ENCODE measurements at places on chromosomes 7 and 10.

DNA sequence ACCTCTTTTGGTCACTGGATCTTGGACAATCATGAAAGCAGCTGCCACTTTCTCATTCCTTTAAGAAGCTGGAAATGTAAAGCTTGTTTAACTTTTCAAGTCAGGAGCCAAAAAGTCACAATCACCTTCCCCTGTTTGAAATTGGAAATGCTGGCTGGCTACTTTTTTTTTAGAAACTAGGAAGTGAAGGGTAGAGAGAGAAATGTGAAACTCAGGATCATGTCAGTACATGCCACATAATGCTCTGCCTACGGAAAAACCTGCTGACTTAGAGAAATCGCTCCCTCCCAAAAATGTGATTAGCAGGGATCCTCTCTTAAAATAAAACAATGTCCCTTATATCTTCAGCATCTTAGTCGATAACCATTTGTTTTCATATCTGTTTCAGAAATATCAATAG lies 188.4 kb upstream of the C7orf33 start:
- DNase-seq, result no peak

DNA sequence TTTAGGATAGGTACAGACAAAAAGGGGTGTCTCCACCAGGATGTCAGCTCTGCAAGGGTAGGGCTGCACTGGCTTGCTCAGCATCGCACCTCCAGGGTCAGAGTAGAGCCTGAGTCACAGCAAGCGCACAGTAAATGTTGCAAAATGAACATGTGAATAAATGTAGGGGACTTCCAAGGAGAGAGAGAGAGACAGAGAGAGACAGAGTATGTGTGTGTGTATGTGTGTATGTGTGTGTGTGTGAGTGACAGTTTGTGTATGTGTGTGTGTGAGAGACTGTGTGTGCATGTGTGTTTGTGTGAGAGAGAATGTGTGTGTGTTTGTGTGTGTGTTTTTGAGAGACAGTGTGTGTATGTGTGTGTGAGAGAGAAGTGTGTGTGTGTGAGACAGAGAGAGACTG lies 163.3 kb downstream of the RPS24 start:
- no peak for DNase-seq

DNA sequence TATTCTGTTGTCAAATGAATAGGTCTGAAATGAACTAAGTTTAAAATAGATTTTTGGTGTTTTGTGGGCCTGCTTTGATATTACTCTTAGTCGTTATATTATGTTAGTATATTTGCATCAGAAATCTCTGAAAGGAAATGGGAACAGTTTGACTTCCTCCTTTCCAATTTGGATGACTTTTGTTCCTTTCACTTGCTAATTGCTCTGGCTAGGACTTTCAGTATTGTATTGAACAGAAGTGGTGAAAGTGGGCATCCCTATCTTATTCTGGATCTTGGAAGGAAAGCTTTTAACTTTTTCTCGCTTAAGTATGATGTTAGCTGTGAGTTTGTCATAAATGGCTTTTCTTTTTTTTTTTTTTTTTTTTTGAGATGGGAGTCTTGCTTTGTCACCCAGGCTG lies 273.6 kb upstream of the DKK1 start:
- no peak for DNase-seq

GRCh38 chr10:133276435-133277201 lies at the start of gene ADAM8:
Gene ADAM8, minus strand, starts transcription at chr10:133276868. Its CDS starts 51 bp downstream, at chr10:133276817.
- no peak for DNase-seq

- no peak for DNase-seq
Observed at GRCh38 chr7:1421946-1422345, 37.3 kb downstream of the MICALL2 start.

- no peak for DNase-seq
Observed at GRCh38 chr10:2631557-2632205, 435.7 kb upstream of the PFKP start.

DNA sequence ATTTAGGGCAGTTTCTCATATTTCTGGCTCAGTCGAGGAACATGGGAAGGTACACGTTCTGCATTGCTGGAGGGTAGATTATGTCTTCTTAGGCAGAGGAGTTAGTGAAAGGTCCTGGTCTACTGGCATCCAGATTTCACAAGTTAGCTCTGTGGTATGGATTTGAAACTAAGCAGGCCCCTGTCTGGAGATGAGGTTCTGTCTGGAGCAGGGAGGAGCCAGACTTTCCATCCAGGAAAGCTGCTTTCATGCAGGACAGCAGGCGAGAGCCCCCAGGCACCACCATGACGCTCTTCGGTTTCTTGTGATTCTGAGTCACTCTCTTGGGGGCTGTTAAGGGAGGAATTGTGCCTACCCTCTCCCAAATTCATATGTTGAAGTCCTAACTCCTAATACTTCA lies 184.3 kb downstream of the KIAA1217 start:
- DNase-seq, result no peak

GRCh38 chr10:114083040-114083439 lies 39.4 kb downstream of the ADRB1 start:
- no peak for DNase-seq

- DNase-seq, result no peak
Observed at GRCh38 chr10:3763852-3764625, 21.0 kb downstream of the KLF6 start.

DNA sequence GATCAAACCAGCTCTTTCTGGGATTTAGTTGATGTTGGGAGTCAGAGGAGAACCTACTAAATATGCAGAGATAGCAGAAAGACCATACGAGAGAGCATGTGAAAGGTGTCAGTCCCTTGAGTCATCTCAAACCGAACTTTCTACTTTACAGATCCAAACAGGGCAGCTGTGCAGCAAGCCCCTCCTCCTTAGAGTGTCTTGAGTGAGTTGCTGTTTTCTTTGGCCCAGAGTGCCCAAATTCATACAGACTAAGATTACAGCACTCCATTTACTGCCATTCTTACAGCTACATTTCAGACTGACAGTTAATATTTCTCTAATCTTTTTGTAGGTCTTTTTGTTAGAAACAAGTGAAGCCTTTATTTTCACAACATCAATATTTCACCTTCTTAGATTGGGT lies 53.4 kb downstream of the NRCAM start:
- DNase-seq, result no peak

GRCh38 chr7:41579961-41580935 lies 122.6 kb downstream of the INHBA start:
- DNase-seq, result no peak

GRCh38 chr10:30502266-30503060 lies 68.5 kb downstream of the MAP3K8 start:
- DNase-seq, result no peak

- DNase-seq, result no peak
Observed at GRCh38 chr10:660970-661596, 28.4 kb downstream of the DIP2C start.

- no peak for DNase-seq
Observed at GRCh38 chr7:47342296-47343060, 239.4 kb downstream of the TNS3 start.

DNA sequence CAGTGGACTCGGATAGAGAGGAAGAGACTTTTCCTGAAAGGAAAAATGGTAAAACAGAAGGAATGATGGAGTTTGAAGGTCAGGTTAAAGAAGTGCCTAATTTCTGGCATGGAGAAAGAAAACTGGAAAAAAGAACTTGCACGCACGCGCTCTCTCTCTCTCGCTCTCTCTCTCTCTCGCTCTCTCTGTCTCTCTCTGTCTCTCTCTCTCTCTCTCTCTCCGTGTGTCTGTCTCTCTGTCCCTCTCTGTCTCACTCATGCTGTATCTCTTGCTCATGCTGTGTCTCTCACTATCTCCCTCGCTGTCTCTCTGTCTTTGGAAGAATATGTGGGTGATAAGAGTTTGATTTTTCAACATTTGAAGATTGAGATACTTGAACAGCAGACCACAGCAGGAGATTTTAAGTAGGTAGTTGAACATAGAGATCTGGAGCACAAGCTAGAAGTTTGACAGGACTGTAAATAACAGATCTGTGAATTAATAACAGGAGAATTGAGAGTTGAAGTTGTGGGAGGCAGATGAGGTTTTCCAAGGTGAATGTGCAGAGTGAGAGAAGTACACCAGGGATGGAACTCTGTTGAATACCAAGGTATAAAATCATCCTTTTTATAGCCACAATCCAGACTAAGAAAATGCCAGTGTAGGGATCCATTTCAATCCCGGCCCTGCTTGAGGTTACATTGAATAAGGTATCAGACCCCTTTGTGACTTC lies 33.1 kb downstream of the ADD3 start:
- DNase-seq, result no peak

DNA sequence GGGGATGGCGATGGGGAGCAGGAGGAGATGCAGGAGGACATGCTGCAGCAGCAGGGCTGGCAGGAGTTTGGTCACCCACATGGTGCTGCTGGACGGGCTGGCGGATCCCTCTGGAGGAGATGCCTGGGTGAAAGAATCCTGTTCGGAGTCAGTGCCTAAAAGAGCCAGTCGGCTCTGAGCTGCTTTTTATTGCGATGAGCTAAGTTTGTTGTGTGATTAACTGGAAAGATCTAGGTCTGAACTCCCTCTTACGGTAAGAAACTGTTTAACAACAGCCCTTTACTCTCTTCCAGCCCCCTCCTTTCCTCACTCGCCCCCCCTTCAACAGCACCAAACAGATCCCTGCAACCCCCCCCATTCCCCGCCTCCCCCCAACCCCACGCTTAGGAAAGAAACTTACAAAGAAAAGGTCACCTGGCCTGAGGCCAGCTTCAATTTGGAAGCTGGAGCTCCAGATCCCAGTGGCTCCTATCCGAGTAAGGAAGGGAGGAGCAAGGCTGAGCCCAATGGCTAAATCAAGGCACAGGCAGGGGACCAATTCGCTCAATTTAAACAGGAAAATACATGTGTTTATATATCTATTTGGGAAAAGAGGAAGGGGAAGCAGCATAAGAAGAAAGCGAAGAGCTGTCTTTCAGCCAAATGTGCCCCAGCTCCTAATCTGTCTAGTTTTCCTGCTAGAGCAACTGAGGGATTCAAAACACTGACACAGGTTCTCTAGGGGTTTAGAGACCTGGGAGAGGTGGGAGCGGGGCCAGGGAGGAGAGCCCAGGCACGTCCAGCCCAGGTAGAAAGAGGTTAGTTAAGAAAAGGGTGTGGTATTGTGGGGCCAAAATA lies at the start of gene HGF:
HGF (minus strand) TSS at position 157 of the 837 bp plus-strand sequence; CDS start at position 81, 76 bp downstream.
- DNase-seq, result peak; percentile 29

- DNase-seq, result no peak
Observed at GRCh38 chr10:42646687-42647640, 8.6 kb upstream of the ZNF33B start.
